Endothelial cell of umbilical vein (primary cell): ENCODE measurements at places on chromosomes 16 and 17. TPM values are rescaled to one million over a fixed set of nuclear protein-coding genes. Genes with fewer than 3 reads are reported as not detected.
A peak's percentile ranks its signal among the peaks of the same experiment; 100 is the strongest.

DNA sequence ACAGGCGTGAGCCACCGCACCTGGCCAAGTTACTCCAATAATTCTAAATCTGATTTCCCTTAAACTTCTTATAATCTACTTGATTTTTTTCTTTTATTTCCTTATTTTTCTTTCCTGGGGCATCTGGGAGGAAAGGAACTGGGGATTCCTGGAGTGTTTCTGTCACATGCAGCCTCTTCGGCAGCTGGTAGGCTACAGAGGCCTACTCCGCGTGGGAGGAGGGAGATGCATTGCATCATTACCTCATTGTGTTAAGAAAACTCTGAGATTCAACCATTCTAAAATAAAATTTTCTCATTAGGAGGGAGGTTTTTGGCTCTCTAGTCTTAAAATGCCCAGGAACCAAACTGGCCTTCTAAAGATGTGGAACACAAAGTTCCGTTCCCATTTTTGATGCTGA is 64.0 kb downstream of the SOX9 start:
- no peaks in the 10 kb centered on the region for H3K27me3 ChIP-seq
- H3K4me3 ChIP-seq = no peak overlapping the region
- no peaks in the 10 kb centered on the region for H3K4me1 ChIP-seq

The CDH1 gene
- total RNA-seq = 0.69 TPM in 1 of 2 replicates, not detected in the other

The PIGS gene
- 68.6 and 71.3 TPM in 2 replicates for total RNA-seq

The GPR142 gene
- not detected in 2 replicates for total RNA-seq

The PKMYT1 gene
- 36.1 and 48.5 TPM in 2 replicates for total RNA-seq

GRCh38 chr17:19948116-19948943 is 29.3 kb downstream of the AKAP10 start:
- H3K27ac ChIP-seq = no peak overlapping the region
- no peak overlapping the region for H3K4me3 ChIP-seq
- no peak for DNase-seq
- H3K36me3 ChIP-seq = peaks cover 7% of the 10 kb centered on the region
- peaks cover 7% of the 10 kb centered on the region for H3K4me1 ChIP-seq
- H3K27me3 ChIP-seq = no peaks in the 10 kb centered on the region

GRCh38 chr17:45256114-45256966 is 5.6 kb downstream of the SPATA32 start:
- no peak for DNase-seq
- no peak overlapping the region for H3K4me3 ChIP-seq
- no peaks in the 10 kb centered on the region for H3K36me3 ChIP-seq
- peaks cover 2% of the 10 kb centered on the region for H3K27me3 ChIP-seq

The KRTAP1-1 gene
- not detected in 2 replicates for total RNA-seq

DNA sequence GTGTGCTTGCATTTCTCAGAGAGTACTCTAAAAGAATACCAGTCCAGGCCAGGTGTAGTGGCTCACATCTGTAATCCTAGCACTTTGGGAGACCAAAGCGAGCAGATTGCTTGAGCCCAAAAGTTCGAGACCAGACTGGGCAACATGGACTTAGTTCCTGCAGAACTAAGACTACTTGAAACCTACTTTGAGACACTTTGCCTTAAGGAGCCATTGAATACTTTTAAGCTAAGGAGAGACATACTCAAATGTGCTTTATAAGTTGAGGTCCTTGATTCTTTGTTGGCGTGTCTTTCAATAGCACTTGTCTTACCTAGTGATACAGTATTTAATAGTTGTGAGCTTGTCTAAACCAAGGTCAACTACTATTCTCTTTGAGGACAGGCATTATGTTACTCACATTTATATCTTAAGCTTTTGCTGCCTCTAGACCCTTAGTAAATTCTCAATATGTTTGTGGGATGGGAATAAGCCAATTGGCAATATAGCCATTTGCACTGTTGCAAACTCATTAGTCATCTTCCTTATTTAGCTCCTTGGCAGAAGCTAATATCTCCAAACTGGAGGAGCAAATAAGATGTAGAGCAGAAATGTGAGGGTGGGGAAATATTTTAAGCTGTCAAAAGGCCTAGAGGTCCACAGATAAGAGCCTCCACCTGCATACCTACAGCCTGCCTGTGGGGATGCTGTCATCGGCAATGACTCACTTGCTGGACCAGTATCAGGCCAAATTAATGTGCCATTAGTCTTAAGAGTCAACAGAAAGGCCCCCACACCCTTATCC is 16.3 kb downstream of the SCPEP1 start:
- no peaks in the 10 kb centered on the region for H3K27me3 ChIP-seq
- peaks cover 2% of the 10 kb centered on the region for H3K36me3 ChIP-seq
- H3K4me1 ChIP-seq = no peaks in the 10 kb centered on the region
- H3K4me3 ChIP-seq = no peak overlapping the region
- H3K27ac ChIP-seq = no peak overlapping the region

GRCh38 chr16:23433261-23433920 is 19.6 kb downstream of the COG7 start:
- DNase-seq = no peak
- no peak overlapping the region for H3K4me3 ChIP-seq

DNA sequence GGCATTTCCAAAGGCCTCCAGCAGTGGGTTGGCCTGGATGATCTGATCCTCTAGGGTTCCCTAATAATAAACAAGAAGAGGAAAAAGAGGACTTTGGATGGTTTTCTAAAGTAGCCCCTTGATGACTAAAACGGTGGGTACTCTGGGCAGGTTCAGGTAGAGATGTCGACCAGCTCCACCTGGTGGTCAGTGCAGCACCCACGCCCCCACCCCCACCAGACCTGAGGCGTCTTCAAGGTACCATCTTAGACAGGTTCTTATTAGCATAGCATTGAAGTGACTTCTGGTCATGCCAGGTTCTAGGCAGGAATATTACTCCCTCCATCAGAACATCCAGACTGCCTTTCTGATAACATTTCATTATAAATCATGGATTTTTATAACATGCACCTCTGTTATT is 15.0 kb downstream of the MYH13 start:
- no peak for DNase-seq
- no peak overlapping the region for H3K4me3 ChIP-seq
- H3K36me3 ChIP-seq = no peaks in the 10 kb centered on the region
- no peak overlapping the region for H3K27ac ChIP-seq
- H3K4me1 ChIP-seq = no peaks in the 10 kb centered on the region

The GCGR gene
- not detected in 2 replicates for total RNA-seq

DNA sequence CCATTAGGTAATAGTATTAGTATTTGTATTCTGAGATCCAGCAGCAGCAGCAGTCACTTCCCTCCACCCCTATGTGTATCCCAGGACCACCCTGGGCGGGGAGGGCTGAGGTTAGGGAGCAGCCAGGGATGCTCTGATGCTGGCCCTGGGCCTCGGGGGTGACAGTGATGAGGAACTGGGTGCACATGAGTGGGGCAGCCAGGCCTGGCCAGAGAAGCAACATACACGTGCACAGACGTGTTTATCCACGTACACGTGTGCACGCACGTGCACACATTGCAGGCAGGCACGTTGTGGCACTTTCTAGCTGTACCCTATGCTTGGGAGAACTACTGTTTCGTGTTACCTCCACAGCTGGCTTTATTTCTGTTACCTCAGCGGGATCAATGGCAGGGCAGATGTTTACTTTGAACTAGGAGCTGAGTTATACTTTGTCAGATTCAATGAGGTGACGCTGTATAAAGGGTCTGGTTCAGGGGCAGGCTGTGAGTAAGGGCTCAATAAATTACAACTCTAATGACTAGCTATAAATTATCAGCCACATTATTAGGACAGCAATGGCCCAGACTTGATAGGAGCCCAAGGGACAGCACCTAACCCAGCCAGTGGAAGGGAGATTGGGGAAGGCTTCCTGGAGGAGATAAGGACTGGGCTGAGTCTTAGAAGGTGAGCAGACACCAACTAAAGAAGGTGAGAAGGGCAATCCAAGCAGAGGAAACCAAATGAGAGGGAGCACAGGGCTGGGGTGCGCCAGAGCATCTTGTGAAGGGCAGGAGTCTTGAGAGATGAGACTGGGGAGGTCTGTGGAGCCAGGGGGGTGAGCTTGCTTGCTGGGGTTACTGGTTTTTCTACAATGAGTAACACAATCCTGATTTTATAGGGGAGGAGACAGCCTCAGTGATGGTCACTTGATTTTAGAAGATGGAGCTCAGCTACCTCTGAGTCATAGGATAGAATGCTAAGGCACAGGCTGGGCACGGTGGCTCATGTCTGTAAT is 22.4 kb upstream of the CA4 start:
- H3K36me3 ChIP-seq = peaks cover under 1% of the 10 kb centered on the region
- no peaks in the 10 kb centered on the region for H3K27me3 ChIP-seq
- no peak overlapping the region for H3K27ac ChIP-seq

DNA sequence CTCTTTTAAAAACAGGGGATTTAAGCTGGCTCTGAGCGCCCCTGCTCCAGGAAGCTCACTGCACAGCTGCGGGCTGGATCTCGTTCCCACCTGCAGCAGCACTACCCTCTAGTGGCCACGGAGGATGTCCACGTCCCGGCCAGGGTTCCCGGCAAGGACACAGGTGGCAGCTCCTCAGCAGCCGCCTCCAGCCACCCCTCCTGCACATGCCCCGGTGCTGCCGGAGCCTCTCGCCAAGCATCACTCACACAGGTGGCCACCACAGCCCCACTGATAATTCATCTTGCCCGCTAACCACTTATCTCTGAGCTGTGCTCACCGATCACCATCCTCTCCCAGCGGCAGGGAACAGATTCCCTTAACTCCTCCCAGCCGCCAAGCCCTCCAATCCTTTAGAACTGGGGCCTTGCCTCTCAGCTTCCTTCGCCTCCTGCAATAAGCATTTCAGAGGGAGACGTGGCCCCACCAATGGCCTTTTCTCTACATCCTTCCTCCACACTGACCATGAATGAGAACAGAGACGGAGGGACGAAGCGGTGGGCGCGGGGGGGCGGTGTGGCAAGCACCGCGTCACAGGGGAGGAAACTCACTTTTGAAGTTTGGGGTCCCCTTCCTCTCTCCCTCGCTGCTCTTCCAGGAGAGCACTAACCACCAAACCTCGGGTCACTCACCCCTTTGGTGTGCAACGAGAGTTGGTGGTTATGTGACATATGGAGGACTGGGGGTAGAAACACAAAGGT is 222.1 kb downstream of the RBFOX3 start:
- no peaks in the 10 kb centered on the region for H3K36me3 ChIP-seq
- H3K27me3 ChIP-seq = no peaks in the 10 kb centered on the region
- no peak overlapping the region for H3K27ac ChIP-seq
- peak; percentile 33 for DNase-seq
- H3K4me1 ChIP-seq = no peaks in the 10 kb centered on the region

- no peak overlapping the region for H3K27ac ChIP-seq
- DNase-seq = no peak
- no peaks in the 10 kb centered on the region for H3K36me3 ChIP-seq
Measured at GRCh38 chr17:58271216-58271931, 9.4 kb downstream of the MPO start.

- H3K27ac ChIP-seq = no peak overlapping the region
- H3K36me3 ChIP-seq = no peaks in the 10 kb centered on the region
- no peak overlapping the region for H3K4me3 ChIP-seq
- no peaks in the 10 kb centered on the region for H3K4me1 ChIP-seq
Measured at GRCh38 chr16:13607289-13607688, 312.7 kb upstream of the ERCC4 start.

The CEP112 gene
- total RNA-seq = 21.3 and 25.3 TPM in 2 replicates

- peak; percentile 63 for DNase-seq
- H3K27me3 ChIP-seq = peaks cover 7% of the 10 kb centered on the region
- H3K27ac ChIP-seq = peak overlapping the region; percentile 90
Measured at GRCh38 chr17:41678907-41679739, 9.6 kb upstream of the EIF1 start.

The ZG16B gene
- not detected in 2 replicates for total RNA-seq

- H3K4me1 ChIP-seq = no peaks in the 10 kb centered on the region
- peak; percentile 68 for DNase-seq
- H3K27me3 ChIP-seq = peaks cover 3% of the 10 kb centered on the region
- no peaks in the 10 kb centered on the region for H3K36me3 ChIP-seq
- H3K27ac ChIP-seq = no peak overlapping the region
- no peak overlapping the region for H3K4me3 ChIP-seq
Measured at GRCh38 chr17:58587713-58588117, 73.3 kb upstream of the MTMR4 start.

- no peaks in the 10 kb centered on the region for H3K36me3 ChIP-seq
- H3K27ac ChIP-seq = no peak overlapping the region
- H3K4me3 ChIP-seq = no peak overlapping the region
Measured at GRCh38 chr17:40068917-40069750, 6.4 kb downstream of the THRA start.

The SLFN14 gene
- not detected in 2 replicates for total RNA-seq

The SLC52A1 gene
- total RNA-seq = not detected in 2 replicates

The TERB1 gene
- not detected in 2 replicates for total RNA-seq

DNA sequence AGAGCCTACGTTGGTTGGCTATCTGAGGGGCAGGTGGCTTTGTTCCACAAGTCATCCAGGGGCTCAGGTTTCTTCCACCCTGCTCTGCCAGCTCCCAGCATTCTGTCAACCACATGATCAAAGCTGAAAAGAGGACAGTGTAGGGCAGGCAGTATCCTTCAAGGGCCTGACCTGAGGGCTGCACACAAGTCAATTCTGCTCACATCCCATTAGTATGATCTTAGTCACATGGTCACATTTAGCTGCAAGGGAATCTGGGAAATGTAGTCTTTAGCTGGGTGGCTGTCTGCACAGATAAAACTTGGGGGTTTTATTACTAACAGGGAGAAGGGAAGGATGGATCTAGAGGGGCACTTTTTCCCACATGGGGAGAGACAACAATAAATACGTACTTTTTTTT is 97.3 kb downstream of the SALL1 start:
- no peak for DNase-seq
- H3K27me3 ChIP-seq = no peaks in the 10 kb centered on the region
- no peaks in the 10 kb centered on the region for H3K36me3 ChIP-seq
- no peak overlapping the region for H3K4me3 ChIP-seq
- H3K4me1 ChIP-seq = no peaks in the 10 kb centered on the region
- no peak overlapping the region for H3K27ac ChIP-seq

The MYOCD gene
- not detected in 2 replicates for total RNA-seq

GRCh38 chr17:65039336-65039988 is 17.1 kb downstream of the GNA13 start:
- no peaks in the 10 kb centered on the region for H3K36me3 ChIP-seq
- DNase-seq = no peak
- no peak overlapping the region for H3K4me3 ChIP-seq
- no peak overlapping the region for H3K27ac ChIP-seq
- H3K4me1 ChIP-seq = peaks cover 16% of the 10 kb centered on the region

The TBC1D3I gene
- total RNA-seq = 0.60 and 1.3 TPM in 2 replicates

DNA sequence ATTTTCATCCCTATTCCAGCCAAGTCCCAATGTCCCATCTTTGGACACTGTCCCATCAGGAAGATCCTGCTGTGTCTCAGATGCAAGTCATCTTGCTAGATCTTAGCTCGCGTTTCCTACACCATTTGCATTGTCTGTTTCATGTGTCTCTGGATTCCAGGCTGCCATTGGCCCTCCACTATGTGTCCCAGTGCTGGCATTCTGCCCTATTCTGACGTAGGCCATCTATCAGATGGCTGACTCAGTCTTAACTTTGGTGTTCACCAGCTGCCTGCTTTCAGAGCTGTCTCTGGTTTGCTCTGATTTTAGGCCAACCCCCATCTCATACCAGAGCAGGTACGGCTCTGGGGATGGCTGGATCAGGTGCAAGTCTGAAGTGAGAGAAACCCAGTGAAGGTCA is 300.9 kb upstream of the ASIC2 start:
- no peak overlapping the region for H3K4me3 ChIP-seq
- DNase-seq = no peak
- no peaks in the 10 kb centered on the region for H3K27me3 ChIP-seq
- no peak overlapping the region for H3K27ac ChIP-seq
- H3K36me3 ChIP-seq = no peaks in the 10 kb centered on the region

The PRAC1 gene
- not detected in 2 replicates for total RNA-seq
